ENCODE measurements at places on chromosomes 1 and 21.

DNA sequence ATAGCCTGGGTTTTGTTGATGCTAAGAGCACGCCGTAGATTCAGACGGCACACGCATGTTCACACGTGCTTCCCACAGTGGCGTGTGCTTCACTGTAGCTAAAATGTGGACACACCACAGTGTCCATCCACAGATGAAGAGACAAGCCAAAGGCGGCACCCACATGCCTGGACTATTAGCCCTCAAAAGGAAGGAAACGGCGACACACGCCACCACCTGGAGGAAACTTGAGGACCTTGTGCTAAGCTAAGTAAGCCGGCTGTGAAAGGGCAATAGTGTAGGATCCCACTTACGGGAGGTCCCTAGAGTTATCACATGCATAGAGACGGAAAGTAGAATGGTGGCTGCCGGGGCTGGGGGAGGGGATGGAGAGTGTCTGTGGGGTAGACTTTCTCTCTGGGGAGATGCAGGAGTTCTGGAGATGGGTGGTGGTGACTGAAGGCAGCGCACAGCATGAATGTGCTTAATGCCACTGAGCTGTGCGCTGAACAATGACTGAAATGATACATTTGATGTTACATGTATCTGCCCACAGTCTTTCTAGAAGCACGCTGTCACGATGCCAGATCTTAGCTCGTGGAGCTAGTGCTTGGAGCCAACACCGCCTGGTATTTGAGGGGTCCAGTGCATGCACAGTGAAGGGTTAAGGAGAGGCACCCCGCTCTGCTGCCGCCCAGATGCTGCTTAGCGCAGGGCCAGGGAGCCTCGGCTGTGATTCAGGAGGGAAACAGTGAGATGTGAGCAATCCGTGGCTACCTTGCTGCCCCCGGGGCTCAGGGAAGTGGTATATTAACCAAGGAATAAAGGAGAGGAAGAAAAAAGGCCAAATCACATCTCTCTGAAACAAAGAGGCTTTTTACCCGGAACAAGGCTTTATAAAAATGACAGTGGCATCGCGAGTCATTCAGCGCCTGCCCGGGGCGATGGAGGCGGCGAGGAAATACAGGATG is 103.7 kb downstream of the PRDM16 start:
- no peak for DNase-seq

DNA sequence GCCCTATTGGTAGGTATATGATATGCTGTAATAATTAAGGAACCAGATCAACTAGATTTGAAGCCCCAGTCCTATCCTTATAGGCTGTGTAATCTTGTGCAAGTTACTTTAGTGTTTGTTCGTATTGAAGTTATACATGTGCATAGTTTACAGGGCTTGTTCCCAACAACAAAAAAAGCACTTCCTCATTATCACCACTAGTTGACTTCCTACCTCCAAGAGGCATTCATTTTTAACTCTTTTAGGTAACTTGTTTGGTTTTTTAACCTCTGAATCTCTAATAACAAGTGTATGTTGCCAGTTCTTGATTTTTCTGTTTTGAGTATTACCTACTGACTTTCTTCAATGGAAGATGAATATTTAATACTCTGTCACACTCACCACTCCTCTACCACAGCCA is 71.9 kb downstream of the ST3GAL3 start:
- no peak for DNase-seq

GRCh38 chr1:21761052-21761451 is 21.9 kb downstream of the USP48 start:
- DNase-seq = no peak

DNA sequence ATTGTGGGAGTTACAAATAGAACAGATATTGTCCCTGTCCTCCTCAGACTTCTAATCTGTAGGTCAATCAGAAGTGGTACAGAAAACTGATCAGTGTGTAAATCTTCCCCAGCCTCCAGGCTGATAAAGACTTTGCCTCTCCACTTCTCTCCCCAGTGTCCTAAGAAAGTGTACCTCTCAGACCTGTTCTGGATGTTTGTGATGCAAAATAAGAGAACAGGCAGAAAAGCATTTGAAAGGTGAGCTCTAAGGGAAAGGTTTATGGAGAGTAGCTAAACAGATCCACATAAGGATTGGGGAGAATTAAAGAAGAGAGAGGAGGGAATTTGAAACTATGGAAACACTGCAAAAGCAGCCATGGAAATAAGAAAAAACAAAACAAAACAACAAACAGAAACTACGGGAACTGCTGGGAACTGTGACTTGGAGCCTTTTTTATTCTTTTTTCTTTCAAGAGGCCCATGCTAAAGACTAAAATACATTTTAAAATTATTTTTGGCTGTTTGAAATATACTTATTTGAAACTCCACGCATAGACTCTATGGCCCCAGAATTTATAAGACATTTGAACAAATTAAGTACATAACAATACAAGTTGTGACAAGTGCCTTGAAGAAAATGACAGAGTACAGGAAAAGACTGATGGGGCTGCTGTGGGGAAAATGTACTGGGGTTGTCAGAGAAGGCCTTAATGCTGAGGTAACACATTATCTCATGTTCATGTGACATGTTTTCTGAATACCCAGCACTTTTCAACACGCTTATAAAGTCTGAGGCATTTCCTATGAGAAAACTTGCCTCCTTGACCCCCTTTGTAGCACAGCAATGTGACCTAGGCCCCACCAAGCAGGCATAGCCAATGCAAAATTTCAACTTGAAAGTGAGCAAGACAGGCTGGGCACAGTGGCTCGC is 51.2 kb downstream of the TRAF5 start:
- no peak for DNase-seq

GRCh38 chr1:14778898-14779865 is 180.7 kb downstream of the KAZN start:
- peak; percentile 35 for DNase-seq

DNA sequence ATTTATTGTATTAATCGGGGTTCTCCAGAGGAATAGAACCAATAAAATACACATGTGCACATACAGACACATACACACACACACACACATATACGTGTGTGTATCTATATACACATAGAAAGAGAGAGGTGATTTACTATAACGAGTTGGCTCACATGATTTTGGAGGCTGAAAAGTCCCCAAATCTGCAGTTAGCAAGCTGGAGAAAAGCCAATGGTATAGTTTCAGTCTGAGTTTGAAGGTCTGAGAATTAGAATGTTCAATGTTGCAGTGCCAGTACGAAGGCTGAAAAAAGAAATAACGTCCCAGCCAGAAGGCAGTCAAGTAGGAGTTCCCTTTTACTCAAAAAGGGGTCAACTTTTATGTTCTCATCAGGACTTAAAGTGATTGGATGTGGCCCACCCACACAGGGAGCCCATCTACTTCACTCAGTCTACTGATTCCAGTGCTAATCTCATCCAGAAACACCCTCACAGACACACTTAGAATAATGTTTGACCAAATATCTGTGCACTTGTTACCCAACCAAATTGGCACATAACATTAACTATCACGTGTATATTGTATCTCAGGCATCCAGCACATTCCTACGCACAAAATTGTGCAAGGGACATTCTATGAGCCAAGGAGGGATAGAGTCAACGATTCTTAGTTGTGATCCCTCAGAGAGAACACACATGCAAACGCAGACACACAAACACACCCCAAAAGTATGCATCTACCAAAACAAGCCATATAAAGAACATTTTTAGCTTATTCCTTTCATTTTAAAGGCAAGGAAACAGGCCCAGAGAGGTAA is 195.5 kb upstream of the DUSP10 start:
- no peak for DNase-seq

- DNase-seq = no peak
Measured at GRCh38 chr1:93395195-93395594, 49.5 kb downstream of the DR1 start.

DNA sequence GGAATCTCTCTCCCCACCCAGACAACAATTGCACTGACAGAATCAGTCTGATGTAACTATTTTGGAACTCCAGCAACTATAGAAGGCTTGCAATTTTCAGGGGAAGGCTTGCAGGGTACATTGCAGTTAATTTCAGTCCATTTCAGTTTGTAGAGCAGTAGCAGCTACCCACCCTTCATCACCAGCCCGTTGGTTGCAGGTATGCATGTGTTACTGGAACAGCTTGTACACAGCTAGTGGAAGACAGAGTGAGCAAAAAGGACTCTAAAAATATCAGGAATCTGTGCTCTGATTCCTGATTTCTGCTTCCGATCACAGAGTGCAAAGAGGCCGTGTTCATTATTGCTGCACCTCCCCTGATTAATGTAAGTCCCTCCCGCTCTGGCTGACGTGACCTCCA is 449.0 kb downstream of the NPHP4 start:
- no peak for DNase-seq

- peak; percentile 55 for DNase-seq
Measured at GRCh38 chr1:97925151-97925550, 4.3 kb upstream of the DPYD start.

GRCh38 chr21:45945868-45946210 is 35.7 kb upstream of the COL6A1 start:
- DNase-seq = no peak

GRCh38 chr1:84736445-84736844 is 46.2 kb upstream of the SSX2IP start:
- DNase-seq = no peak

DNA sequence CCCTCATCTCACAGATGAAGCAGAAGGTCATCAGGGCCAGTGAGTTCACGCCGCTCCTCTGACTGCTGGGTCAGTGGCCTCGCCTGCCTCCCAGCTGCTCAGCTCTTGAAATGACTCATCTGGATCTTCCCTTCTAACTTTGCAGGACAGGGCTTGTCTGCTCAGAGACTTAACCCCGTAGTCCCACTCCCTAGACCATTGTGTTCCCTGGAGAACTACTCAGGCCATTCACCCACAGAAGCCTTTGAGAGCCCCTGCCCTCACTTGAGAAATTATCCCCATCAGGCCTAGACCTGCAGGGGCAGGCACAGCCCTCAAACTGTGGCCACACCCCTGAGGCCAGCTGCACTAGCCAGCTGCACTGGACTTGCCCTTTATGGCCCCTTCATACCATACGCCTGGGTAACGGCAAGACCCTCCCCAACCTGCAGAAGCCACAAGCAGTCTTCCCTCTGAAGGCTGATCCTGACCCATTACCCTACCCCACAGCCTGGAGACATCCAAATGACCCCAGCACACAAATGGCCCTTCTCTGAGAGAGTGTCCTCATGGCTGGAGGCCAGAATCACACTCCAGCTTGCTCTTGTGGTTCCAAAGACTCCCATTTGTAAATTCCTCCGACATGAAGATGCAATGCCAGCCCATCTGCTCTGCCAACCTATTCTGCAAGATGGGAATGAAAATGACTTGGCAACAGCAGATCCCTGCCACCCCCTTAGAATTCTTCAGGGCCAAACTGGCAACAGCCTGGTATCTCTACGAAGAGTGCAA is 33.2 kb downstream of the RCSD1 start:
- no peak for DNase-seq

DNA sequence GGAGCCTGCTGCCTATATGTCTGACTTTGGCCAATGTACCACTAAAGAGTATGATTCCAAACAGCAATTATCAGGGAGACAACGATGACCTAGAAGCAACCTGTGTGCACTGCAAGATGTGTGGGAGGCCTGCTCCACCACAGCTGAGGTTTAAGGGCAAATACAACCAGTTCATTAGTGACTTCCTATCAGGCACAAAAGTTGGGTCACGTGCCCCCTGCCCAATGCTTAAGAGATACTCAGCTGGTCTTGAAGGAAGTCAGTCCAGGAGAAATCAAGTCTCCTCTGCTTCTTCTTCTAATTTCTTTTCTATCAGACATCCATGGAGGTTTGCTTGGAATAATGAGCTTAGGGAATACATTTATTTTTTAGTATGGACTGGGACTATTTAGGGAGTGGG is 296.0 kb downstream of the HLX start:
- no peak for DNase-seq

GRCh38 chr1:85406887-85407533 is 57.9 kb downstream of the DDAH1 start:
- no peak for DNase-seq

GRCh38 chr1:225689882-225690459 is 37.0 kb upstream of the ENAH start:
- no peak for DNase-seq

DNA sequence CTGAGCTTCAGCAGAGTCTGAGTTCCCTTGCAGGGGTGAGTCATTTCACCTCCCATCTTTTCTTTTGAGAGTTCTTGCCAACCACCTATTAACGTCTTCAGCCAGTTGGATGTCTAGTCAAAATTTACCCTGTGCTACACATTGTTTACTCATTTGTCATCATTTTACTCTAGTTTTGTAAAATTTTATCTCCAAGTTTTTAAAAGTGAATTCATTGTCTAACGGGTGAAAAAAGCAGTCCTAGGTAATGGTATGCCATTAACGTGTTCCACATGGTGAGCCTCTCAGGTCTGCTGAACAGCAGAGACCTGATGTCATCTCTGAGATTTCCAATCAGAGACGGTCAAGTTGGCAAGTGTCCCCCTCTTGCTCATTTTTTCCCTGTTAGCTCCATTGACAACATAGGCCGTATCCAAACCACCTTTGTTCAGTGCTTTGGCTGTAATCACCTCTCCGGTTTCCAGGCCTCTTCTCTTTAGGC is 85.4 kb downstream of the TBX15 start:
- no peak for DNase-seq

GRCh38 chr1:212104586-212105325 is 69.2 kb downstream of the DTL start:
- no peak for DNase-seq

GRCh38 chr1:7068552-7068951 is 283.3 kb downstream of the CAMTA1 start:
- DNase-seq = no peak

GRCh38 chr1:93221913-93222312 is 41.4 kb downstream of the CCDC18 start:
- no peak for DNase-seq

DNA sequence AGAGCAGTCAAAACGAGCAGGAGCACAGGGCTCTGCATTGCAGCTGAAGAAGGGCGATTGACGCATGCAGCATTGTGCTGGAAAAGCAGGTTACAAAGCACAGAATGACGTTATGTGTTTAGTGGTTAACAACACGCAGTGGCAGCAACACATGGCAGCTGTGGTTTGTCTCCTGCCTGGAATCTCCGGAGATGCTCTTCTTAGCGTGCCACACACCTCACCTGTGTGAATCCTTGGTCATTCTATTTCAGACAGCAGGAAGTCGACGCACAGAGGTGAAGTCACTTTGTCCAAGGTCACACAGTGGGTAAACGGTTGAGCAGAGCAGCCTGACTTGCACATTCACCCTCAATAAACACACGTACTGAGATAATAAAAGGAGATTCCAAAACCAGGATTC is 14.7 kb downstream of the OBSCN start:
- no peak for DNase-seq

GRCh38 chr1:107647012-107647411 is 318.0 kb downstream of the VAV3 start:
- DNase-seq = no peak

GRCh38 chr1:69230208-69230607 is 337.5 kb upstream of the LRRC7 start:
- DNase-seq = no peak

GRCh38 chr1:41239988-41240610 is 2.0 kb downstream of the SCMH1 start:
- DNase-seq = peak; percentile 32

DNA sequence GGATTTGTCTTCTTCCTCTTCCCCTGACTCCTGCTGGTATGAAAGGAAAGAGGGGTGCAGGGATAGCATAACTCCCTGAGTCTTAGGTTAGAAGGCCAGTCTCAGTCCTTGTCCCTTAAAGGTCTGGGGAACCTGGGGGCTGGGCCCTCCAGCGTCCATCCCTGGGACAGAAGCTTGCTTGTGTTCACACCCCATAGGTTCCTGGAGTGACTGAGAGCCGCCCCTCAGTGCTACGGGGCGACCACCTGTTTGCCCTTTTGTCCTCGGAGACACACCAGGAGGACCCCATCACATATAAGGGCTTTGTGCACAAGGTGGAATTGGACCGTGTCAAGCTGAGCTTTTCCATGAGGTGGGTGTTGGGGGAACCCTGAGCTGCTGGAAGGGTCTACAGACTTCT is 13.1 kb downstream of the RHOC start:
- DNase-seq = no peak

Data from NCI-H1694 (cell line).